ENCODE measurements at places on chromosomes 16 and 17.

- no peak for DNase-seq
Observed at GRCh38 chr17:80969030-80969673, 22.5 kb upstream of the CHMP6 start.

DNA sequence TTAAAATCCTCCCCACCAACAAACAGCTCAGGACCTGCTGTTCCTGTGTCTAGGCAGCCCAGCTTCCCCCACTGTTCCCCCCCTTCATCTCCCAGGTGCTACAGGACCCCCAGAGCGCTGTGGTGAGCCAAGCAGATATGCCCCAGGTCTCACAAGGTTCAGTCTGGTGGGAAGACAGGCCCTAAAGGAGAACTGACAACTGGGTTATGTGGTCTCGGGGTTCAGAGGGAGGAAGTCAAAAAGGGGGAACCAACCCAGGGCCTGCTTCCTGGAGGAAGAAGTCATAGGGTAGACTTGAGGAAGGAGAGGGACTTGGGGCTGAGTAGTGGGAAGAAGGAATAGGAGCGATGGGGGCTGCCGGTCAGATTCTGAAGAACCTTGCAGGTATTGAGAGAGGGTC is 2.6 kb downstream of the RIPOR1 start:
- DNase-seq = no peak

- DNase-seq = no peak
Observed at GRCh38 chr17:47717261-47717697, 15.8 kb upstream of the TBX21 start.

DNA sequence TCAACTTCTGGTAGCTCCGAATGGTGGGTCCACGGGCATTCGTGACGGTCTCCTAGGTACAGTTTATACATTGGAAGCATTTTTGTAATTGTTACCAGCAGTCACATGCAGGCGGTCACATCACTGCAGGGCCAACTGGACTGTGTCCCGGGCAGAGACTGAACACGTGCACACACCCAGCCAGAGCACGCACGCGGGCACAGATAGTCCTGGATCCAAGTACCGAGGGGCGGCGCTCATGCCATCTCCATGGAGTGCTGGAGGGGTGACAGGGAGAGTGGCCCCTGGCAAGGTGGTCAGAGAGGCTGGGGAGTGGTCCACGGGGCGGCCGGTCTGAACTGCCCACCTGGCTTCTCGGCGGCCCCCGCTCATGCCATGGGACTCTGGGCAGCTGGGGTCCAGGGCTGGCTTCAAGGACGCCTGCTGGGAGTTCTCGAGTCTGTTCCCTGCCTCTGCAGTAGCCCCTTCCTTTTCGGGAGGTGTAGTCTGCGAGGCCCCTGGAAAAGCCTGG is 34.2 kb downstream of the BAIAP2 start:
- no peak for DNase-seq
